Neural progenitor cell (in vitro differentiated cells): ENCODE measurements at places on chromosomes 6 and 20. TPM values are rescaled to one million over a fixed set of nuclear protein-coding genes. Genes with fewer than 3 reads are reported as not detected.

- no peak overlapping the region for H3K27ac ChIP-seq
- no peak for DNase-seq
- no peak overlapping the region for H3K4me3 ChIP-seq
- peaks cover 4% of the 10 kb centered on the region for H3K4me1 ChIP-seq
- no peaks in the 10 kb centered on the region for H3K27me3 ChIP-seq
- no peaks in the 10 kb centered on the region for H3K36me3 ChIP-seq
These were observed 128.9 kb downstream of the ELOVL4 start for GRCh38 chr6:79818471-79818870.

Gene TXNDC5
- total RNA-seq, result 155 TPM in 2 replicates

- H3K4me3 ChIP-seq, result no peak overlapping the region
- no peaks in the 10 kb centered on the region for H3K36me3 ChIP-seq
- H3K27ac ChIP-seq, result peak overlapping the region; percentile 87
- H3K4me1 ChIP-seq, result peaks cover 16% of the 10 kb centered on the region
- H3K27me3 ChIP-seq, result no peaks in the 10 kb centered on the region
These were observed 17.9 kb upstream of the KIF25 start for GRCh38 chr6:167979436-167980139.

Gene GPR63
- total RNA-seq, result 13.2 and 18.2 TPM in 2 replicates

- no peak overlapping the region for H3K4me3 ChIP-seq
- DNase-seq, result no peak
- no peaks in the 10 kb centered on the region for H3K36me3 ChIP-seq
- H3K27me3 ChIP-seq, result no peaks in the 10 kb centered on the region
These were observed 45.5 kb upstream of the AFDN start for GRCh38 chr6:167781066-167781767.

Gene FNDC11
- 0.39 and 9.0 TPM in 2 replicates for total RNA-seq

DNA sequence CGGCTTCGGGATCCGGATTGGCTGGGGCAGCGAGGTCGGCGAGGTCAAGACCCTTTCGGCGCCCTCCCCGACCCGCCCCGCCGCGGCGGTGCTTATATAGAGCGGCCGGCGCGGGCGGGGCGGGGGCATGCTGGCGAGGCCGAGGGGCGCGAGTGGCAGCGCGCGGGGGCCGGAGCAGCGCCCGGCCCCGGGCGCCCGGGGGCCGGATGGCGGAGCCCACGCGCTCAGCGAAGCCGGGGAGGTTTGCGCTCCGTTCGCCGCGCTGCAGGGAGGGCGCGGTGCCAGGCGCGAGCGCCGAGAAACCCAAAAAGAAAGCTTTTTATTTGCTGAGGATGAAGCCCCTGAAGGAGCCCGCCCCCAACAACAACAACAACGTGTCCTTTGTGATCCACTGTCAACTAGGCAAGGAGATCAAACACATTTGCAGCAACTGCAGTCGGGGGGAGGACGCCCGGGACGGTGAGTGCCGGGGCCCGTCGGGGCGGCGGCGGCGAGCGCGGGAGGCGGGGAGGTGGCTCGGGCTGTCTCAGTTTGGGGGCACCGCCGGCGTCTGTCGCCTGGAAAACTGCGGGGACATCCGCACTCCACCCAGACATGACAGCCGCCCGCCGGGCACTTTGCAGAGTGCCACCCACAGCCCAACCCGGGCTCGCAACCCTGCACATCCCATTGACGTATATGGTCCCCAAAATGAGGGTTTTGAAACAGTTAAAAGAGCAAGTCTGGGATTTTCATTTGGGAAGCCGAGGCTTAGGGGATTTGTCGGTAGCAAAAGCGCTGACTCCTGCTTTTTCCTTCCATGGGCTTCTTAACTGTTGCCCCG, 297.3 kb downstream of the PHACTR1 start:
- no peaks in the 10 kb centered on the region for H3K36me3 ChIP-seq
- no peak overlapping the region for H3K27ac ChIP-seq
- peaks cover 78% of the 10 kb centered on the region for H3K27me3 ChIP-seq
- peaks cover 13% of the 10 kb centered on the region for H3K4me1 ChIP-seq
- H3K4me3 ChIP-seq, result peak overlapping the region; percentile 59

Gene SLC17A4
- total RNA-seq, result not detected in 2 replicates

DNA sequence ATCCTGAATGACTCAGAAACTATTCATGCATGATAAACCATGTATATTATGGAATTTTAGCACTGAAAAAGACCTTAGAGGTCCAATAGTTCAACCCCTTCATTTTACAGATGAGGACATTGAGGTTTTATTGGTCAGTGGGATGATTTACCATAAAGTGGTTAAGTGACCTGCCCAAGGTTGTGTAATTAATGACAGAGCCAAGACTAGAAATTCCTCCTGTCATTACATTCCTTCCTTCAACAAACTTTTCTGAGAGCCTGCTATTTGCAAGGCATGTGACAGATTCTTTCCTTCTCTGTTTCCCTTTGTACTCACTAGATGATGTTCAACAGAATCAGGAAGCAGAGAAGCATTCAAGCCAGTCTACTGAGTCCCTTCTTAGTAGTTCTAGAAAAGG, 170.7 kb upstream of the KCNK16 start:
- no peak for DNase-seq
- no peaks in the 10 kb centered on the region for H3K27me3 ChIP-seq
- H3K27ac ChIP-seq, result no peak overlapping the region
- H3K36me3 ChIP-seq, result no peaks in the 10 kb centered on the region
- H3K4me1 ChIP-seq, result no peaks in the 10 kb centered on the region

DNA sequence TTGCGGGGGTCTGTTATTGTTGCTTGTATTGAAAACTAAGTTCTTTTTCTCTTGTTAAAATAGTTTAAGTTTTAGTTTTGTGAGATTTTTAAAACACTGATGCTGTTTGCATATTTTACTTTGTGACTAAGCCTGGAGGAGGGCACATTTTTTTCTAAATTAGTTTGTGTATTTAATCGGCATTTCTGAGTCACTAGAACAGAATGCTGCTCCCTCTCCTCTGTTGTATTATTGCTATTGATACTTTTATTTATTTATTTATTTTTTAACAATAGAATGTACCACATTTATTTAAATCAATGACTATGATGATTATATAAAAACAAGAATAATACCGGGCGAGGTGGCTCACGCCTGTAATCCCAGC, 5.1 kb upstream of the FAM50B start:
- DNase-seq, result no peak
- H3K4me3 ChIP-seq, result no peak overlapping the region
- no peaks in the 10 kb centered on the region for H3K27me3 ChIP-seq
- no peaks in the 10 kb centered on the region for H3K4me1 ChIP-seq

- H3K4me1 ChIP-seq, result no peaks in the 10 kb centered on the region
- H3K36me3 ChIP-seq, result no peaks in the 10 kb centered on the region
- no peak overlapping the region for H3K27ac ChIP-seq
- no peaks in the 10 kb centered on the region for H3K27me3 ChIP-seq
- no peak overlapping the region for H3K4me3 ChIP-seq
- no peak for DNase-seq
These were observed 22.3 kb downstream of the STX7 start for GRCh38 chr6:132490478-132491204.

GRCh38 chr6:35943390-35943789, 22.5 kb upstream of the SRPK1 start:
- no peaks in the 10 kb centered on the region for H3K36me3 ChIP-seq
- no peak overlapping the region for H3K4me3 ChIP-seq
- H3K4me1 ChIP-seq, result no peaks in the 10 kb centered on the region
- no peaks in the 10 kb centered on the region for H3K27me3 ChIP-seq

DNA sequence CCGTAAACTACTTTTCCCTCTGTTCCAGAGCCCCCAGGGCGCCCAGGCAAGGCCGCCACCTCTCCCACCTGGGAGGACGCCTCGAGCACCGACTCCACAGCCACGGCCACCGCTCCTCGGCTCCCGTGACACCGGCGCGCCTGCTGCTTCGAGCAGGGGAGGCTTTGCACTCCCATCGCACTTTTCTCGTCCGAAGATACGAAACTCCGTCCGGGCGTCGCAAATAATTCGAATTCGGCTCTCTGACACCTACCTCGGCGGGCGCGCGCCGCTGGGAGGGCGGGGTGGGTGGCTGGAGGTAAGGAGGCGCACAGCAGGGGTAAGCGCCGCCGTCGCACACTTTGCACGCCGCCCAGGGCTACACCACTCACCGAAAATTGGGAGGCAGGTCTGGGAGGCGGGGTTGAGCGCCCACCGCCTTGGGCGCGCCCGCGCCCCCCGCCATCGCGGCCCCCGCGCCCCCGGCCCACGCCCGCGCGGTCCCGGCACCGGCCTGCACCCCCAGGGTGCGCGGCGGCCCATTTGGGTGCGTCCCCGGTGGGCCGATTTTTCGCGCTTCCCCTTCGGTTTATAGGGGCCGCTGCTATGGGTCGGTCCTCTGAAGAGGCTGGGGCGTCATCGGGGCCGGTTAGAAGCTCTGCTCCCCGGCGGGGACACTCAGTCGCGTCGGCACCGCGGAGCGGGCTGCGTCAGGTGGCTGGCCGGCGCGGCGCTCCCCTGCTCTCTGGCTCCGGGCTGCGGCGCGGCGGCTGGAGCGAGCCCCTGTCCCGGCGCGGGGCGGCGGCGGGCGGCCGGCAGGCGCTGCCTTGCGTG, 36.2 kb downstream of the GNAS start:
- H3K36me3 ChIP-seq, result no peaks in the 10 kb centered on the region
- peak; percentile 96 for DNase-seq
- peaks cover 3% of the 10 kb centered on the region for H3K27me3 ChIP-seq
- H3K4me3 ChIP-seq, result peak overlapping the region; percentile 99
- H3K27ac ChIP-seq, result no peak overlapping the region
- peaks cover 15% of the 10 kb centered on the region for H3K4me1 ChIP-seq

DNA sequence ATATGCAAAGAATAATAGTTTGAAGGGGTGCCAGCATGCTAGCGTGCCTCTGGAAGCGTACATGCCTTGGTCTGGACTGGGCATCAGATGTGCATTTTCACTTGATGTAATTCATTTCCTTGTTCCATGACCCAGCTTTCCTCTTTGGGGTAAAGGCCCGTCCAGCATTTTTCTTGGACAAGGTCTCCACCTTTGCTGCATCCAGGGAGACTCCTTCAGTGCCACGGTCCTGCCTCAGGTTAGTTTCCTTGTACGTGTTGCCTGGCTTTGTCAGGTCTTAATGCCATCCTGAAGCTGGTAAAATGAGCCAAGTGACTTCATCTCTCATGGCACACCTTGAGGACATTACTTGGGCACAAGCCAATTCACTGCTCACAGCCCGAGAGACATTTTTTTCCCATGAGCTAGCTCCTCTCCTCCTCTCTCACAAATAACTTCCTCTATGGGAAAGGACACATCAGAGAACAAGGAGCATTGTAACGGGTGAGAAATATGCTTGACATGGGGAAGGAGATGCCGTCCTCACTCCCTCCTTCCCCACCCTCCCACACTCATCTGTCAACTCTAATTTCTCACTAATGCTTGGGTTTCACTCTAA, 23.9 kb downstream of the EDN1 start:
- H3K4me3 ChIP-seq, result no peak overlapping the region
- no peak for DNase-seq
- no peaks in the 10 kb centered on the region for H3K4me1 ChIP-seq
- H3K36me3 ChIP-seq, result no peaks in the 10 kb centered on the region

DNA sequence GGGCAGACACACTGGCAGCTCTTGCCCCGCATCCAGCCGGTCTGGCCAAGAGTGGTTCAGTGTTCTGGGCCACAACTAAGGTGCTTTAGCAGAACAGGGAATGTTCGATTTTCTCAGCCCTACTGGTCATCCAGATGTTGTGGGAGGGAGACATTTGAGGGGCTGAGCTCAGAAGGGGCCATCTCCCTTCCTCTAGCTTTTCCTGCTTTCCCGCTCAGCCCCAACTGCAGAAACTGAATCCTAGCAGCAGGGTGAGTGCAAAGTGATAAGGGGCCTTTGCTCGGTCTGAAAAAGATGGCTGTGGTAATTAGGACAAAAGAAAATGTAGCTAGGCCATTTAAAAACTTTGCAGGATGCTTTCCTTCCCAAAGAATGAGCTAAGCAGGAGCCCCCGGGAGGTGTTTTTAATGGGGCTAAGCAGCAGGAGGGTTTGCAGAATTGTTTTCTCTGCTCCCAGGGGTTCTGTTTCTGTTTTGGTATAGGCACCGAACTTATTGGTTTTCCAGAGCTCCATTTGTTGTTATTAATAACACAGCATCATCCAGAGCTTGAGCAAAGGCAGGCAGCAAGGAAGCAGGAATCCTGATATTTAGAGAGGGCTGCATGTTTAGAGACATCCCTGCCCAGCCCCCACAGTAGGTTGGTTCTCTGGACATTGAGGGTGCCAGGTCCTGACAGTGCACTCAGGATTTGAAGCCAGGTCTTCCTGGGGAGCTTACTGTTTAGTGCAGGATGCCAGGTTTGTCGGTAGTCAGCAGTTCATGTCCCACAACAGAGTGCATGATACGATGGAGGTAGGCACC, 210.9 kb downstream of the SLC24A3 start:
- H3K36me3 ChIP-seq, result no peaks in the 10 kb centered on the region
- H3K27ac ChIP-seq, result peak overlapping the region; percentile 85
- DNase-seq, result peak; percentile 13
- no peaks in the 10 kb centered on the region for H3K27me3 ChIP-seq

Gene OR2J3
- 0.04 TPM in 1 of 2 replicates, not detected in the other for total RNA-seq

DNA sequence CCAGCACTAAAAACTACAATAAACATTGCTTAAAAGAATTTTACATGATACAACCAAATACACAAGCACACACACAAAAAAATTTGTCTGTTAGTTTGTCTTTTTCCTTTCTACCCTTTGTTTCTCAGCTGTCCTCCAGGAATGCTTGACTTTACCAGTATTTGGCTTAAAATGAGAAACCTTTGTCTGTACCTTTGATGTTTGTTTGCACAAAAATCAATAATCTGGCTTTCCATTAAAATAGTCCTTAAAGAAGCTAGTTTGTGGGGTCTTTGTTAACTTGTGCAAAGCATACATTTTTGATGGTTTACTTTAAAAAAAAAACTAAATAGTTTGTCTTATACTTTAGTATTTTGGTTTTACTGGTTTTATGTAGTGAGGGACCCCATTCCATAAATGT, 49.3 kb downstream of the RPRD1B start:
- no peak overlapping the region for H3K27ac ChIP-seq
- H3K4me1 ChIP-seq, result peaks cover 6% of the 10 kb centered on the region
- no peak for DNase-seq
- H3K36me3 ChIP-seq, result no peaks in the 10 kb centered on the region

Gene HDGFL1
- total RNA-seq, result not detected in 2 replicates

Gene VSTM2L
- total RNA-seq, result 2.9 and 13.8 TPM in 2 replicates

Gene USP49
- total RNA-seq, result 25.0 and 30.7 TPM in 2 replicates

DNA sequence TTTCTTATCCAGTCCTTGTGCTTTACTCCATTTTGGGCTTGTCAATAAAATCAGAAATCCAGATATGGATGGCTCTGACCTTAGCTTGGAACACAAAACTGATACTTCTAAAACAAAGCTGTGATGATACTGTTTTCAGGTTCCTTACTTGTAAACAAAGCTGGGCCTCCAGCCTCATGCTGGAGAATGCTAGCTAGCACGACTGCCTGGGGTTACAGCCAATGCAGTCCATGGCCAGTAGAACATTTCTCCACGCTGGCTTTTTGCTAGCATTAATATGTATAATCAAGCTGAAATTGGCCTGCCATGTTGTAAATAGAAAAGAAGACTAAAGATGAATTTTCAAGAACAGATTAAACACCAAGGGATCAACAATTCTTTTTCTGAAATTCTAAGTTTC, 63.9 kb downstream of the MTHFD1L start:
- no peak for DNase-seq
- H3K36me3 ChIP-seq, result no peaks in the 10 kb centered on the region
- H3K4me3 ChIP-seq, result no peak overlapping the region
- H3K4me1 ChIP-seq, result no peaks in the 10 kb centered on the region
- no peak overlapping the region for H3K27ac ChIP-seq
- H3K27me3 ChIP-seq, result no peaks in the 10 kb centered on the region

Gene ARFGEF3
- 3.2 and 3.8 TPM in 2 replicates for total RNA-seq
